ENCODE measurements at places on chromosomes 5 and 9.

DNA sequence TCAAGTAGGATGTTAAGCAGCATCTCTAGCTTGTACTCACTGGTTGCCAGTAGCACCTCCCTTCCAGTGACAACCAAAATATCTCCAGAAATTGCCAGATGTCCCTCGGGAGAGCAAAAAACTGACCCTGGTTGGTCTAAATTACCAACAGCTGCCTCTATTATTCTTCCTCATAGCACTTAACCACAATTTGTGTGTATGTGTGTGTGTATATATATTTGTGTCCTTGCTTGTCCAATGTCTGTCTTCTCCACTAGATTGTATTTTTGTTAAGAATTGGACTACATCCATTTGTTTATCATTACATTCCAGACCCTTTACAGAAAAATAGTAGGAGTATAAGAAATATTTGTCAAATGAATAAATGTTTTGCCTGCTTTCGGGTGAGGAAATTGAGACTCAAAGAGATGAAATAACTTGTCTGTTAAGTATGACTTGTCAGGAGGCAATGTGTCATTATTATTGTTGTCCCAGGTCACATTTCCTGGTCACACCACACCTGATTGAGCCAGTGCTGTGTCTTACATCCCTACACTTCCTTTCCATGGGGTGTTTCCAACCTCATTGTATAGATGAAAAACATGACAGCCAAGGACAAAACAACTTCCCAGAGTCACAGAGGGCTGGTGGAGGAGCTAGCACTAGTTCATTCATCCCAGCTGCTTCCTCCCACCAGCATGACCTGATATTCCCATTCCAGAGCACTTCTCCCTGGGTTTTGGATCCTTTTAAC is 11.4 kb upstream of the GRPEL2 start:
- no peak for DNase-seq

DNA sequence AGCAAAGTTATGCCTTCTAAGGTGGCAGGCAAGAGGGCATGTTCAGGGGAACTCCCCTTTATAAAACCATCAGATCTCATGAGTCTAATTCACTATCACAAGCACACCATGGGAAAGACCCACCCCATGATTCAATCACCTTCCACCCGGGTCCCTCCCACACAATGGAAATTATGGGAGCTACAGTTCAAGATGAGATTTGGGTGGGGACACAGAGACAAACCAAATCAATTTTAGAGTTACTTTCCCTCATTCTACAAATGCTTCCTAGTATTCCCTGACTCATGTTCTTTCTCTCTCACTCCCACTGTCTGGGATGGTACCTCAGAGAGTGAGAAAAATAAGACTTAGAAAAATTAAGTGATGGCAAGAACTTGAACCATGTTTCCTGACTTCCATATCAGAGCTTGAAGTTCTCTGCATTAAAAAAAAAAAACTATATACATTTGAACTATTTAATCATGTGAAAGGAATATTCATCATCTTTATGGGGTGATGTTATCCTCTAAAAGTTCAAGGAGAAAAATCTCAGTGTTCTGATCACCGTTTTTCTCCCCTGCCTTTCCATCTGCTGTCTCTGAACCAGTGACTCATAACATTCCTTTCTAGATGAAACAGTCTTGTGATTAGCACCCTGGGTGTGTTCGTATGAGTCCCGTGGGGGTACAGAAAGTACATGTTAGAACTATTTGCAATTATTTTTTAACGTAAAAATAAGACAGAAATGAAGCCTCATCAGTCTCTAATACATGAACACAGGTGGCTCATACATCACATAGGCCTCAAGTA is 282.9 kb downstream of the SLF1 start:
- DNase-seq: no peak

GRCh38 chr5:110478895-110479294 is 247.6 kb downstream of the TMEM232 start:
- no peak for DNase-seq

- peak; percentile 76 for DNase-seq
These were observed 49.6 kb upstream of the FOXE1 start for GRCh38 chr9:97803167-97804058.

- DNase-seq: no peak
These were observed 1.2 kb upstream of the REXO4 start for GRCh38 chr9:133419005-133419404.

DNA sequence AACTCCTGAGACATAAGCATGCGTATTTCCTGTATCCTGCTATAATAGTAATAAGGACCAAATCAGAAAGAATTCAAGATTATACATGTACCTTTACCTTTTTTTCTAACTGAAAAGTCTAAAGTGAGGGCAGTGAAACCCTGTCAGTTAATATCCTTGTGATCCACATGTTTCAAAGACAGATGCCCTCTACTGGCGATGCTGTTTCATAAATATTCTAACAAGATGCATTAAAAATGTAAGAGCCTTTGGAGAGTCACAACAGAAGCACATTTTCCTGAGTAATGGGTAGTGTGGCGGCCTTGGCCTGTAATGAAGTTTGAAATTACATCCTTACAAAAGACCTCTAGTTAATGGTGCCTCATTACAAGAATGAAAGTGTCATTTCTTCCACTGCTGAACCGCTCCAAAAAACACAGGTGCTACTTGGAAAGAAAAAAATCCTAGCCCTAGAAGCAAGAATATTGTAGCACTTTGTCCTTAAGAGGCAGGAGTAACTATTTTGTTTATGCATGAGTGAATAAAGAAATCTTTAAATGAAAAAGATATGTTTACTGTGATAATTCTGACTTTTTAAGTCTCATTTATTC is 232.6 kb downstream of the EPB41L4A start:
- no peak for DNase-seq

DNA sequence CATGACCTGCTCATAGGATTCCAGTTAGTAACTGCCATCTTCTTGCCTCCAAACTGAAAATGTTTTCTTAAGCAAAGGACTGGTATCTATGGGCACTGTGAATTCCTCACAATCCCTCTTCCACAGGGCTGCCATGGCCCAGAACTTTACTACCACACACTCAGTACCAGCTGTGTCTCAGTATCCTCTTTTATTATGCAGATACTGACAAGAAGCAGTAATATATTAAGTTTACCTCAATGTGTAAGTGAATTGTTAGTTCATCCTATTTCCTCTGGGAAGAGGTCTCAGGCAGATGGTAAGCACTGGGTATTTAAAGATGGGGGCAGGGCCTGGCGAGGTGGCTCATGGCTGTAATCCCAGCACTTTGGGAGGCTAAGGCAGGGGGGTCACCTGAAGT is 320.8 kb upstream of the RFX3 start:
- DNase-seq: no peak

DNA sequence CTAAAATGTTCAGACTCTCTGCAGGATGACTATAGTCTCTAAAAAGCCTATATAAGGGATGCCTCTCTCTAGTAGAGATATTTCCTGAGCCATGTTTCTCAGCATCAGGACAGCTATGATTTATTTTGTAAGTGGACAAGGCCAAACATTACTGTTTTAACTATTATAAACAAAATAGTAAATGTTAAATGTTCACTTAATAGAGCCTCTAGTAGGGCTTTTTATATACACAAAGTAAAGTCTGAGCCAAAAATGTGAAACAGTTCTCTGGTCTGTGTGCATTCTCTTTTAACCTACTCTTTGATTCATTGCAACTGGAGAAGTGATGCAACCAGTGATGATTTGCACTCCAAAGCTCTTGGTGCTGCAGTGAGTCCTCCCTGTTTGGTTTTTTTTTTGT is 220.5 kb downstream of the GDNF start:
- DNase-seq: no peak

DNA sequence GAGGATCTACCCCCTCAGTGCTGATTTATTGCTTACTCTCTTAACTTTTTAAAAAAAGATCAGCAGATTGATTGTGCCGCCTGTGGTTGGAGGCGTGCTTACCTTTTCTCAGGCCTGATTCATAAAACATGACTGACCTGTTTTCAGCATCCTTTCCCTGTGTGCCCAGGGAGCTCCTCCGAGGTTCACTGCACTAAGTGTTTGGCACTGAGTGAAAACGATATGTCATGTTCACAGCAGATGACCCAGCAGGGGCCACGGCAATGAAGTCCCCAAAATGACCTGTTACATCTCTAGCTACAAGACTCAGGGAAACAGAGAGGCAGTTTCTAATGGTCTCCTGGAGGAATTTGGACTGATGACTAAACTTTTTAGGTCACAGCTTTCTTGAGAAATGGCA is 69.9 kb downstream of the INSYN2B start:
- no peak for DNase-seq

DNA sequence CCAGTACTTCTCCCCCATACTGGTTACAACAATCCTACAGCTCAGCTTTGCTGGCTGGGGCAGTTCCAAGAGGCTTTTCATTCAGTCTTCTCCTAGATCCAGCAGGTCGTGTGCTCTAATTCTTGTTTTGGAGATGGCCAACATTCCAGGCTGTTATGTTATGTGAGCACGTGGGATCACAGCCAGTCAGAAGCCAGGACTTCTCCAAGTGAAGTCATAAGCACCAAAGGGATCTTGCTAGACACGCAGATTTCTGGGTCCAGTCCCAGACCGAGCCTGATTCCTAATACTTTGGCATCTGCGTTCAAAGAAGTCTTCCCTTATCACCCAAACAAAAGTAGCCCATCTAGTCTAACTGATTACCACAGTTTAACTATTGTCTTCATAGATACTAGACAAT is 1.4 kb upstream of the LARP1 start:
- DNase-seq: no peak

DNA sequence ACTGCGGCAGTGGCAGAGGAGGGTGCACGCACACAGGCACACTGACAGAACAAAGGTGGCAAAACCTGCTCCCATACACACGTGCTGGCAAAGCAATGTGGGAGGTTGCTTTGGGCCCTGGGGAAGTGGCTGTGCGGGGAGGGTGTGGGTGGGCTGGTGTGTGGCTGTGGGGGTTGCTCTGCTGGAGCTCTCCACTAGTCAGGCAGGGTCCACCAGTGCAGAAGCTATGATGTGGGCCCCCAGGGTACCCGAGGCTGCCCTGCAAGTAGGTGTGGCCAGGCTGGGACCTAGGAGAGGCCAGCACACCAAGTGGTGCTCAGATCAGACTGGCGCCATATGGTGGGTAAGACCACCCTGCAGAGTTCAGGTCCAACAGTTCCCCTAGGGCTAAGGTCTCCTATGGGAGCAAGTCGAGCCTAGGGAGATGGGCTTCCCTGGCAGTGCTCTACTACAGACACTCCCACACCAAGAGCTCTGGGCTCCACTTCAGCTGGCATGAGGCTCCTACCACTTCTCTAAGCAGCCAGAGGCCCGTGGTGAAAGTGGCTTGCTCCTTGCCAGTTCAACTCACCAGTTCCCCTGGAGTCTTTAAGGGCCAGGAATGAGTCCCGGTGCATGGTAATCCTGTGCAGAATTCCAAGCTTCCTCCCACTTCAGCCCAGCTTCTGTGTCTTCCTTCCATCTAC is 46.2 kb upstream of the IFNE start:
- no peak for DNase-seq

Measured in activated T-cell treated with anti-CD3 and anti-CD28 coated beads, Interleukin-2, amount 50 U/mL, for 72 hours (primary cell).